ENCODE measurements at places on chromosomes 3 and 15.
A peak's percentile ranks its signal among the peaks of the same experiment; 100 is the strongest.

DNA sequence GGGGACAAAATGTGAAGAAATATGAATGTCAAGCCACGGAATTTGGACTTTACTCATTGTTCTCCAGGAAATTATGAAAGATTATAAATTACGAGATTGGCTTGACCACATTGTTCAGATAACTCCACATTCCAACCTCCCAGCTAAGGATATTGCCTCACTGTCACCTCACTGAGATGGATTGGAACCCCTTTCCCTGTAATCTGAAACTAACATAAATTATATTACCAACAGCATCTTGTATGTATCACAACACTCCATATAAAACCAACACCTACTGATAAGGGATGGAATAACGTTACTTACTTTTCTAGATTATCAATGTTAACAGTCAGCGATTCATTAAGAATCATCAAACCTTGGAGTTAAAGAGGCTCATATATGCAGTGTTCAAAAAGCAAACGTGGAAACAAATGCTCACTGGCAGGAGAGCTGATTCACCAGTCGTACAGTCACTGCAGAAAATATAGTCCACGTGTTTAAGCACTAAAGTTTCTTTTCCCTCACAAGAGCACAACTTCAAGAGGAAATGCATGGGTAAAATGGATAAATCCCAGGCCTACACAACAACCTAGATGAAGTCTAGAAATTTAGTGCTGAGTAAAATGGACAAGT is 451.5 kb downstream of the FGF12 start:
- DNase-seq: no peak

DNA sequence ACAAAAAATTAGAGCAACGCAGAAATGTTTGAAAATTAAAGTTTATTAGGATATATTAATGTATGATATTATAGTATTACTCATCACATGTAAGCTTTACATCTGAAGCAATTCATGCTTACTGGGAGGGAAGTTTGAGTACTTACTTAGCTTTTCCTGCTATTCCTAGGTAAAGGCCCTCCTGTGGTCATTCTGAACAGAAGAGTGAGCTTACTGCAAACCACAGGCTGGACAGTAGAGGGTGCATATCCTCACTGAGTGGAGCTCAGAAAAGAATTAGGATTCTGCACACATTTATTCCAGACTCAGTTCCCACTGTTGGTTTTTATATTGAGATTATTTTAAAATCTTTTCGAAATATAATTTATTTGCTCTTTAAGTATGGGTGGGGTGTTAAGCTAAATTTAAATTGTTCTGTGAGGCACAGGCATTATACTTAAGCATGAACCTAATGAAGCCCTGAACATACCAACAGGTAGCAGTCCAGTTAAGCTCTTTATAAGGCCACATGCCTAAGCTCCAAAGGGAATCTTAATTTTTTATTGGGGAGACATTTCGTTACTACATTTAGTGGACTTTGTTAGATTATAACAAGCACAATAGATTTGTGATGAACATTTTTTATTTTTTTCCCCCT is 10.2 kb downstream of the MRPS22 start:
- no peak for DNase-seq

DNA sequence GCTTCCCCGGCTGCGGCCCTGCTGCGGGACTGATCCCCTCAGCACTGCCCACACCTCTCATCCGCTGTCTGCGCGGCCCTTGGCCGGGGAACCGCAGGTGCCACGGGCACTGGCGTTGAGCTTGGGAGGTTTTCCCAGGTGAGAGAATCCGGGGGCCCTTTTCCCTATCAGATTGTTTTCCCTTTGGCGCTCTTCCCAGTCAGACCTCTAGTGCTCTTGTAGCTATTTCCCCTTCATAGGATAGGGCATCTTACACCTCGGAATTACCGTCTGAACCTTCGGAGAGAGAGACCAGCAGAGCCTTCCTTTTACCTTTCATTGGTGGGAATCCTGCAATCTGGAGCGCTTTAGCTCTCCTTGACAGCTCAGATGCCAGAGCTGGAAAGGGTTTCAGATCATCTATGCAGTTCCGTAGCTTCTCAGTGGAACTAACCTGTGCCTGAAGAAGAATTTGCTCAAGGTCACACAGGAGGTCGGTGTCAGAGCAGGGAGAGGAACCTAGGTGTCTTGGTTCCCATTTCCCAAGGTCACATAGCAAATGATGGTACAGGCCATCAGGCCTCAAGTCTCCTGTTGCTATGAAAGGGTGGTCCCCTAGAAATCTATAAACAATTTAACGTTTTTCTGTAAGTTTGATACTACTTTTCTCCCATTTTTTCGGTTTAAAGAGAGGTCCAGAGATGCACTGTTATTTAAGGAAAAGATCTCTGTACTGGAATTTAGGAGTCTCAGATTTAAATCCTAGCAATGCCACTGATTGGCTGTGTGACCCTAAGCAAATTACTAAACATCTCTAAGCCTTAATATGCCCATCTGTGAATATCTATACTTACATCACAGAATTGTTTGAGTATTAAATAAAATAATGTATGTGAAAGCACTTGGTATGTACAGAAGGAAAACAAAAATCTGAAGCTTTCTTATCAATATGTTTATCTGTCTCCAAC is 916 bp downstream of the IDH3A start:
- no peak for DNase-seq

GRCh38 chr3:6542795-6543194 is 318.1 kb upstream of the GRM7 start:
- DNase-seq: no peak

GRCh38 chr3:101184111-101184510 is 136.3 kb downstream of the IMPG2 start:
- DNase-seq: no peak

DNA sequence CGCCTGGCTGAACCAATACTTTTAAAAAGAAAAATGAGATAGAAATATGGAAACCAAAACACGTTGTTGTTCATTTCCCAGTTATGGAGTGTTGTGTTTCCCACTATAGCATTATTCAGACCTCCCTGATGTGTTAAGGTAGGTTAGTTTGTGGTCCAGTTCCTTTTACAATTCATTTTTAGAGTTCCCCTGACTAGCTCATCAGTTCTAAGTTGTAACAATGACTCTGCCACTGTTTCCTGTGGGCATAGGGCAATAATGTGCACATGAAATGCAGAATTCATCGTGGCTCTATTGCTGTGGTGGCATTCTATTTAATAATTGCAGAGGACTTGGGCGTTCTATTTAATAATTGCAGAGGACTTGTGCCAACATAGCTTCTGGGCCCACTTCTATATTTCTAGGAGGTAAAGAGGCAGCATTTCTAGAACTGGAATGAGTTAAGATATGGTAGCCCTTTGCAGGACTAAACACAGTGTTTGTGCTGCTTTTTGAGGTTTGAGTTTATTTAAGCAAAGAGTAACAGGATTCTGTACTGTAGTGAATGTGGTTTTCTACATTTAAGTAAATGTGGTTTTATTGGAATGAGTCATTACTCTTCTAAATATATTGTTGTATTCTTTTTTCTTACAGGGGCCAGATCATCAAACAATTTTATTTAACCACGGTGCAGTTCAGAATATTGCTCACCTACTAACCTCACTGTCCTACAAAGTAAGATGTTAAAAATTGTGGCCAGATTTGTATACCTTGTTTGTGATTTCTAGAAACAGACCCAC is 47.5 kb downstream of the ARMC8 start:
- no peak for DNase-seq

DNA sequence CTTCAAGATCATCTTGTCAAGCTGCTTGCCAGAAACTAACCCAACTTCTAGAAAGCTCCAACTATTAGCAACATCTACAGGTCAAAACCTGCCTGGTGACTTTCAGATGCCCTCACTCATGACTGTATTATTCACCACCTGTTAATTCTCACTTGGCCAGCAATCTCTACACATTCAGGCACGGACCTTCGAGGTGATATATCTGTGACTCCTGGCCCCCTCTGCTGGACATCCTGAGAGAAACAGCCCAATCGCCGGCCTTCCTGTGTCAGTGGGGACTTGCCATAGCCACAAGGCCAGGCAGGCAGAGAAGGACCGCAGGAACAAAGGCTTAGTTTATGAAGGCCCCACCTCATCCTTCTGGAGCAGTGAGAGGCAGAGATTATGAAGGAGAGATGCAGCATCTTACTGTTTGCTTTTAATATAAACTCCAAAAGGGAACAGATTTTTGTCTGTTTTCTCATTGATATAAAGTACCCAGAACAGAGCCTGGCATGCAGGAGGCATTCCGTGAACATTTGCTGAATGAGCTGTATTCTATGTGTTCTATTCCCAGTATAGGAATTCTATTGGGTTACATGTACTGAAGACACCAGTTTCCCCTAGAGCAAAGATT is 24.4 kb upstream of the OCA2 start:
- DNase-seq: peak; percentile 48

- no peak for DNase-seq
Measured at GRCh38 chr3:165852711-165853110, 15.5 kb upstream of the BCHE start.

DNA sequence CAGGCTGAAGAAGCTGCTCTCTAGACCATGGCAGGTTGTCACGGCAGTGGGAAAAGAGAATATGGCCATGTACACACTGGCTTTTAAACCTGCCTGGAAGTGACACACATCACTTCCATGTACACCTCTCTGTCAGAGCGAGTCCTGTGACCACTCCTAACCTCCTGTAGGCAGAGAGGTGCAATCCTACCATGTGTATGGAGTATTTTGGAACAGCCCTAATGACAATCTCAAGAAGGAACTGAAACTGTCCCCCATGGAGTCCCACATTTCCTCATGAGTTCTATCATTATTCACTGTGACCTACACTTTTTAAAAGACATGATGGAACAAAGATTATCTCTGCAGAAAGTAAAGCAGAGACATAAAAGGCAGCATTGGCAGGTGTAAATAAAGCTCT is 153.4 kb upstream of the PFN2 start:
- no peak for DNase-seq

DNA sequence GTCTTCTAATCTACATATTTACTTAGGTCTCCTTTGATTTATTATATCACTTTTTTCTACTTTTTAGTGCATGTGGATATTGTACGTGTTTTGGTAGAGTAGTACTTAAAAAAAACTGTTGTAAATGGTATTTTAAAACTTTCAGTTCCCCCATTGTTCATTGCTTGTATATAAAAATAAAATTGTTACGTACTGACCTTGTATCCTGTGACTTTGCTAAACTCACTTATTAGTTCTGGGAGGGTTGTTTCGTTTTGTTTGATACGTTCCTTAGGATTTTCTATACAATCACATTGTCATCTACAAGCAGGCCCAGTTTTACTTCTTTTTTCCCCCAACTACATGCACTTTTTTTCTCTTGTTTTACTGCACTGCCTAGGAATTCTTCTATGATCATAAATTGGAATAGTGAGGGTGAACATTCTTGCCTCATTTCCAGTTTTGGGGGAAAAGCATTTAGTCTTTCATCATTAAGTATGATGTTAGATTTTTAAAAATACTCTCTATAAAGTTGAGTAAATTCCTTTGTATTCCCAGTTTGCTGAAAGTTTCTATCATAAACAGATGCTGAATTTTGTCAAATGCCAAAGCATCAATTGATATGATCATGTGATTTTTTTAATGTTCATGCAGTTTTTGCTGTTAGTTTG is 33.5 kb upstream of the ACKR4 start:
- no peak for DNase-seq

- peak; percentile 2 for DNase-seq
Measured at GRCh38 chr3:31106912-31107311, 212.5 kb upstream of the GADL1 start.

GRCh38 chr3:123766193-123767008 is 117.7 kb downstream of the MYLK start:
- DNase-seq: no peak

DNA sequence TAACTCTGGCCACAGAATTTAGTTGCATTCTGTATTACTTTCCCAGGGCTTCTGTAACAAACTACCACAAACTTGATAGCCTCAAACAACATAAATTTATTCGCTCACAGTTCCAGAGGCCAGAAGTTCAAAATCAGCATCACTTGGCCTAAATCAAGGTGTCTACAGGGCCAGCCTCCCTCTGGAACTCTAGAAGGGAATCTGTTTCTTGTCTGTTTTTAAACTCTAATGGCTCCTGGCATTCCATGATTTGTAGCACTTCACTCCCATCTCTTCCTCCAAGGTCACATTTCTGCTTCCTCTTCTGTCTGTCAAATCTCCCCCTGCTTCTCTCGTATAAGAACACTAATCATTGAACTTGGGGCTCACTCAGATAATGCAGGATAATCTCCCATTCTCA is 151.9 kb upstream of the ARPP21 start:
- DNase-seq: no peak

GRCh38 chr15:75459581-75459980 is 8.1 kb upstream of the SIN3A start:
- DNase-seq: no peak

GRCh38 chr3:191775451-191776233 is 314.7 kb downstream of the PYDC2 start:
- no peak for DNase-seq

DNA sequence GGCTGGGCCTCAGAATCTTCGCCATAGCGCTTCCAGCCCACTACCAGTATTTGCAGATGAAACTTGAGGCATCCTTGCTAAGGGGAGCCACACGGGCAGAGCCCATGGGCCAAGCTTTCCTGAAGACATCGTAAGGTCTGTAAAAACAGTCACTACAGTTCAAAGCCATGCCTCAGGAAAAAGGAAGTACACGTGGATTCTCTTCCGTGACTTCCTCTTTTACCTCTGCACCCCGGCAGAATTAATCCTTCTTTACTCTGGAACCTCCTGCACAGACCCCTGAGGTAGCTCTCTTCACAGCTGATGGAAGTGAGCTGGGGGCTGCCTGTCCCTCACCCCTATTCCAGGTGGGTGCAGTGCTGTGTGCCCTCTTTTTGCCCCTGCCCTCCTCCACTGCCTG is 129.2 kb downstream of the CHDH start:
- no peak for DNase-seq

DNA sequence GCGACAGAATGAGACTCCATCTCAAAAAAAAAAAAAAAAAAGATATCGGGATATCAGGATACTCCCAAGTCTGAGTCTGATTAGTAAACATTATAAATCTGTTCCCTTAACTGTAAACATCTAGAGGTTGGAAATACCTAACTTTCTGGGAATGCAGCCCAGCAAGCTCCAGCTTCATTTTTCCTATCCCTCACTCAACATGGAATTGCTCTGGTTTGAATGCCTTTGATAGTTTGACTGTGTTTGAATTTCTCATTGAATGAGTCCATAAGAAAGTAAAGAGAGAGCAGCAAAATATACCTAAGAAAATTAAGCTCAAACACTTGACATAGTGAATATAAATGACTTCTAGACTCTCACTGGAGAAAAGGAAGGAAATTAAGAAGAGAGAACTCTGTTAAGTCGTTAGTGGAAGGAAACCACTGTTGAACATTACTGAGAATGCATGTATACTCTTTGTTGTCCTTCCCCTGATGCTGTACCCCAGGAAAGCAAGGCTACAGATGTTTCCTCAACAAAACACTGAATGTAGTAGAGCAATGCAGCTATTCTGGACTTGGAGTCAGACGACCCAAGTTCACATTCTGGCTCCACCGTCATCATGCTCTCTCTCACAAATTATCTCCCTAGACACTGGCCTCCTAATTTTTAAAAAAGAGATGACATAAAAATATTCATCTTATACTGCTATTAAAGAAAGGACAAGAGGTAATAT is 62.4 kb downstream of the CD200 start:
- DNase-seq: no peak

Data from stimulated activated CD4-positive, alpha-beta T cell treated with anti-CD3 and anti-CD28 coated beads, TNF-alpha, amount 100 ng/mL, for 24 hours (primary cell).